ENCODE measurements at places on chromosomes 3 and 15.

GRCh38 chr3:196218155-196218712 is 1.9 kb downstream of the SLC51A start:
- no peak for DNase-seq

DNA sequence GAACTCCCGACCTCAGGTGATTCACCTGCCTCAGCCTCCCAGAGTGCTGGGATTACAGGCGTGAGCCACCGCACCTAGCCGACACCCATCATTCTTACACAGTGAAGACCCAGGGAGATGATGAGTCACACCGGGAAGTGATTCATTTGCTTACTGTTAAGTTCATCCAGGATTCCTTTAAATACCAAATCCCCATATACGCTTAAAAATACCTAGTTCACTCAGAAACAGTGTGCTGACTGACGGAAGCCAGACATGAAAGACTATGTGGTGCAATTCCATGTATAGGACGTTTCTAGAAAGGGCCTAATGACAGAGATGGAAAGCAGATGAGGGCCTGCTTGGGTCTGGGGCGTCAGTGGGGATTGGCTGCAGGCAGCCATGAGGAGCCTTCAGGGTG is 75.2 kb downstream of the APBA2 start:
- DNase-seq: no peak

DNA sequence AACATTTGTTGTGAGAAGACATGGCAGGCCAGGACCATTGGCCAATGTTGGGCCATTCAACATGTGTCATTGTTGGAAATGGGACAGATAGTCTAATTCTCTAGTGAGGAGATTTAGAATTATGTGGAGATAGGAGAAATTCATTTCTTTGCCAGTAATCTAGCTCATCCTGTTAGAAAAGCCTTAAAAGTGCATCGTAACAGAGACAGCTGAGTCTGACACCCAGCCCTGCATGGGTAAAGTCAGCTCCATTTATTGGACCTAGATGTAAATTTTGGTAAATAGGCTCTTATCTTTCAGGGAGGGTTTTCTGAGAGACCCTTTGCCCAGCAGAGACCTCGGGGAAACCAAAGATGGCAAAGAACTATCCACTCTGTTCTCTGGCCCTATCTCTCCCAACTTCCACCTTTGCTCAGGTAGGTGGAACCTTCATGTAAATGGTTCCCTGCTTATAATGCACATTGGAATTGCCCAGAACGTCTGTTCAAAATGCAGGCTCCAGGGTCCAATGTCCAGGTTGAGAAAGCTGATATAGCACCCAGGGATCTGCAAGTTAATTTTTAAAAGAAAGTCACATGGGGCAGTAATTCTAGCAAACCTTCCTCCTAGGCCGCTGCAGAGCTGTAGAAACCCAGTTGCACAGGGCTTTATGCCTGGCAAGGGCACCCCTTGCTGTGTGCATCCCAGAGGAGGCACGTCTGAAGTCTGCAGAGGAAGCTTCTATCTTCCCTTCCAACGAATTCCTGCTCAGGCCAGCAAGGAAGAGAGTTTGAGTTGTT is 365.9 kb upstream of the PROK2 start:
- DNase-seq: no peak

- DNase-seq: no peak
These were observed 5.5 kb upstream of the ARID3B start for GRCh38 chr15:74535388-74536084.

- DNase-seq: no peak
These were observed 84.9 kb downstream of the TBC1D2B start for GRCh38 chr15:77992356-77993222.

DNA sequence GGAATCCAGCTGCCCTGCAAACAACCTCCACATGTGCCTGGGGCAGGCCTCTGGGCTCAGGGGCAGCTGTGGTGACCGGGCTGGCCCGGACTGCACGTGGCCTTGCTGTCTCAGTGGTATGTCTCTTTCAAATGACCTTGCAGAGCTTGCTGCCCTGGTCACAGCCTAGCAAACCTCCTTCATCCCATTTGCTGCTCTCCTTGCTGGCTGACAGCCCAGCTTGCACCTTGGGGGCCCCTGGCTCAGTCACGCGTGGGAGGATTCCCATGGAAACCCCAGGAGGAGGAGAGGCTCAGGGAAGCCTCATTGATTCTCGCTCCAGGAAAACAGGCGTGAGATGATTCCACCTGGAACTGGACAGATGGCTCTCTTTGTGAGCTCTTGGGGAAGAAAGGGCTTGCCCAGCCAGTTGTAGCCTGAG is 5.6 kb downstream of the SPSB4 start:
- DNase-seq: no peak

GRCh38 chr3:66490214-66490613 is 10.6 kb downstream of the LRIG1 start:
- DNase-seq: no peak

GRCh38 chr3:180175572-180175971 is 138.8 kb upstream of the PEX5L start:
- DNase-seq: no peak

DNA sequence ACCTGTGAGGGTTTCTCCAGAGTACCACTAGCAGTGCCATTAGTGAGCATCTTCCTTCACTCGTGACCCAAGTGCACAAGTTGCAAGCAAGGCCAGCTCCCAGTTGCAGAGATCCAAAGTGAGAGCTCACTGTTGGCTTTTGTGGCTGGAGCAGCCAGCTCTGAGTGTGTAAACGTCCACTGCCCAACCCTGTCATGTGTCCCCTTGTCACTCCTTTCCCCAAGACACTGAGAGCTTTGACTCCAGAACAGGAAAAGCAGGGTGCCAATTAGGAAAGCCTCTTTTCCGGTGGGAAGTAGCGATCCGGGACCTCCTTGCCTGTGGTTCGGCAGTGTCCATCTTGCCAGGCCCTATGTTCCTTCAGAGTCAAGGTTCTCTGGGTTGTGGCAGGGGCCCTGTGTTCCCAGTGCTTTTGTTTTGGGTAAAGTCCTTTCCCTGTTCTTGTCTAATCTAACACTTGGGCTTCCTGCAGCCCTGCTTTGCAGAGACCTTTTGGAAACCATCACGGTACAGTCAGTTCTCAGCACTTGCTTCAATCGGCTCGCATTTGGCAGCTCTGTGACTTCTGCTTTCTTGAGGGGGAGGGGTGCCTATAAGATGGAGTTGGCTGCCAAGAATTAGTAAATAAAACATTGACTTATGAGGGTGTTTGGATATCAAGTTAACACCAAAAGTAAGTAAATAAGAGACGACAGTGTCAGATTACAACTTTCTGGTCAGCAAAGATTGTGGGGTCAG is 90.5 kb downstream of the DNASE1L3 start:
- no peak for DNase-seq

GRCh38 chr3:46509661-46510187 is 11.9 kb downstream of the RTP3 start:
- no peak for DNase-seq

GRCh38 chr3:22372292-22373062 is 621.5 kb upstream of the ZNF385D start:
- no peak for DNase-seq

GRCh38 chr3:179949412-179949811 is 87.3 kb downstream of the PEX5L start:
- no peak for DNase-seq

- DNase-seq: no peak
These were observed 296.0 kb upstream of the ADAMTS9 start for GRCh38 chr3:64983583-64984359.

GRCh38 chr3:56890448-56891091 is 88.8 kb upstream of the ARHGEF3 start:
- DNase-seq: no peak

GRCh38 chr3:142275856-142276255 is 50.5 kb upstream of the GK5 start:
- DNase-seq: no peak

- DNase-seq: no peak
These were observed 1202.7 kb downstream of the OTOL1 start for GRCh38 chr3:162699291-162699690.

DNA sequence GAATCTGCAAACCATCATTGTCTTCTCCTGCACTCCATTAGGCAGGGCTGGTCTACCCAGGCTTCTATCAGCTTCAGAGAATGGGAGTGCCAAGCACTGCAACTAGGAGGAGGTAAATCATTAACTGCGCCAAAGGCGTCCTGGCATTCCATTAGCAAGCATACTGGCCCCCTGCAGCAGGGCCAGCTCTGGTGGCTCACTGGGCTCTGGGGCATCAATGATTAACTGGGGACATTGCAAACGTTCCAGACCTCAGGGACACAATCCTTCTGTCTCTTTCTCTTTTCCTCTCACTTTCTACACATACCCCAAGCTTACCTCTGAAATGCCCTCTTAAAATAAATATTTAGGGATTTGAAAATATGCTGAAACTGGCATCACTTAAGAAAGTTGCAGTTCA is 129.0 kb downstream of the MYLK start:
- no peak for DNase-seq

DNA sequence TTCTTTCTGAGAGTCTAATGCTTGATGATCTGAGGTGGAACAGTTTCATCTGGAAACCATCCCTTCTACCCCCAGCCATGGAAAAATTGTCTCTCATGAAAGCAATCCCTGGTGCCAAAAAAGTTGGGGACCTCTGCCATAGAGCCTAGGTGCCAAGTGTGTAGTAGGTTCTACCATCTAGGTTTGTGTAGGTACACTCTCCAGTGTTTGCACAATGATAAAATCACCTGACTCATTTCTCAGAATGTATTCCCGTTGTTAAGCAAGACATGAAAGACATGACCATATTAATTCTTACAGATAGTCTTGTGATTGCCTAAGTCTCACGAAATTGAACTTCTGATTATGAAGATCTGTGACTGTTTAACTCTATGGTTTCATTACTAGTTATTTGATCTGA is 68.6 kb downstream of the KAT2B start:
- DNase-seq: no peak

- DNase-seq: no peak
These were observed 4.0 kb downstream of the TRIM71 start for GRCh38 chr3:32821686-32822296.

- DNase-seq: no peak
These were observed 6.8 kb downstream of the CHRM5 start for GRCh38 chr15:33975022-33975565.

DNA sequence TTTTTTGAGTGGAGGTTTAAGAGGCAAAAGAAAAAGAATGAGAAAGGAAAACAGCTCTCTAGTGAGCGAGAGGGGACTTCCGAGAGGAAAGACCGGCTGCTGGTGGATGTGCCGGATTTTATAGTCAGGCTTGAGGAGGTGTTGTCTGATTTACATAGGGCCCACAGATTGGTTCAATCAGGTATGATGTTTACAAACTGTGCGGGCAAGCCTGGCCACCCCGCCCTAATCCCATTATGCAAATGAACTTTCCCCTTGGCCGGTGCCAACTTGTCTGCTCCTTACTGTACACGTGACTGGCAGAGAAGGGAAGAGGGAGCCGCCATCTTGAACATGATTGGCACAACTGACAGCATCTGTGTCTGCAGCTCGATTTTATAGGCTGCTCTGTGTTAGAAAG is 44.7 kb downstream of the FAM43A start:
- DNase-seq: no peak

- DNase-seq: no peak
These were observed 19.2 kb downstream of the FOXP1 start for GRCh38 chr3:71564361-71564760.

- DNase-seq: no peak
These were observed 87.5 kb downstream of the PIK3CB start for GRCh38 chr3:138747225-138747624.

- DNase-seq: no peak
These were observed 414 bp upstream of the TMEM115 start for GRCh38 chr3:50359760-50360110.

- DNase-seq: no peak
These were observed 24.9 kb upstream of the ARPIN start for GRCh38 chr15:89937365-89938350.

GRCh38 chr15:25171111-25171811 is 216.5 kb downstream of the SNRPN start:
- no peak for DNase-seq

DNA sequence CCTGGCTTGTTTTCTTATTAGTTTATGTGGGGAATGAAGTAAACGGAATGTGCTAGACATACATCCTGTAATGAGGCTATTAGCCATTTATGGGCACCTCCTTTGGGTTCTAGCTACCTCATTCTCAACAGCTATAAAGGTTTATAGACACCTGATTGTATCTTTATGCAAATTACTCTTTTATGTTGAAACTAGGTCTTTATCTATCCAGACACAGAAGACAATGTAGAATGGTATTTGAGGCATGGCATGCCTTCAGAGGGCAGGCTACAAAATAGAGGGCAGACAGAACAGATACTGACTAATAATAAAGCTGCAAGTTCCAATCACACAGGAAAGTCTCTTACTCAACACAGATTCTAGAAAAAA is 27.1 kb downstream of the TBC1D2B start:
- DNase-seq: no peak

GRCh38 chr3:76824658-76825240 is 215.2 kb upstream of the ROBO2 start:
- no peak for DNase-seq

GRCh38 chr3:107861904-107862303 is 228.9 kb downstream of the CD47 start:
- no peak for DNase-seq

- no peak for DNase-seq
These were observed 191.8 kb downstream of the SEMA6D start for GRCh38 chr15:47908950-47909670.

DNA sequence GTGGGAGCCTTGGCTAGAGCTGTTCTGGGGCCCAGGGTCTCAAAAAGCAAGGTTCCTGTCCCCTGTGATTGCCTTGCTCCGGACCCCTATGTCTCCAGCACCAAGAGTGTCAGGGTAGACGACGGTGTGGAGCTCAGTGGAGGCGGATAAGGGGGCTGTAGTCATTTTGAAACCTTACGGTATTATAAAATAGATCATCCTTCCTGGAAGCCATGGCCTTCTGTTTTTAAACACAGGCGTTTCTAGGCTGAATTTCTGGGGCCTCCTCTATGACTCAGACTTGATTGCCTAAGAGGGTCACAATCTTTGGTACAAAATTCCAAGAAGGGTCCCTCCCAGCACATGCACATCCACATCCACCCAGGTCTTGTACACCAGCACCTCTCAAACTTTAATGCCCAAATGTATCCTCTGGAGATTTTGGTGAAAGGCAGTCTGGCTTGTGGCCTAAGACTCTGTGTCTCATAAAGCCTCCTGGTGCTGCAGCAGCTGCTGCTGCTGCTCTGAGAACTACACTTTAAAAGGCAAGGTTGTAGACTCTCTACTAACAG is 70.5 kb upstream of the XCR1 start:
- no peak for DNase-seq

DNA sequence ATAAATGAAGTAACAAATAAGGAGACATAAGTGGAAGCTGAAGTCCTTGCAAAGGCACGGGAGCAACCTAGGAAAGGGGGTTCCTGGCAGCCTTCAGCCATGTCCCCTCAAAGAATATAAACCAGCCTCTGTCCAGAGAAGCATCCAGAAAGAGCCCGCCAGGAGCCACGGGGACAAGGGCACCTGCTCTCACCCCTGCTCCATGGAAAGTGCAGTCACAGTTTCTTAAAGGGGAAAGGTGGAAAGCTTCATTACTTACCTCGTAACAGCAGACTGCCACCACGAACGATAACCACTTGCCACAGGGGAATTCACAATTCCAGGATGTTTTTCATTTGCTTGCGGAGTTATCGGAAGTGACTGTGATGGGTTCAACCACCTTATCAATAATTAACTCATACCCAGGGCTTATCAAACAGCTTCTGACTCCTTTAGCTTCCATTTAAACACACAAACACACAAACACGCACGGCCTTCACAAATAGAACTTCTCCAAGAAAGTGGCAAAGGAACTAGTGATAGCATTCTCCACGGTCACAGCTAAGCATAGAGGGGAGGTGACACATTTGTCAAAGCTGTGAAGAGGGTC is 134.2 kb upstream of the IGF1R start:
- DNase-seq: no peak

All from stimulated activated CD4-positive, alpha-beta T cell treated with anti-CD3 and anti-CD28 coated beads, Interleukin-1b, Interleukin-23, amount 100 ng/mL, for 1 hour (primary cell).